NCI-H774 (cell line): ENCODE measurements at places on chromosomes 16 and 17.

GRCh38 chr17:58110012-58110411 lies 26.8 kb downstream of the DYNLL2 start:
- no peak for DNase-seq

DNA sequence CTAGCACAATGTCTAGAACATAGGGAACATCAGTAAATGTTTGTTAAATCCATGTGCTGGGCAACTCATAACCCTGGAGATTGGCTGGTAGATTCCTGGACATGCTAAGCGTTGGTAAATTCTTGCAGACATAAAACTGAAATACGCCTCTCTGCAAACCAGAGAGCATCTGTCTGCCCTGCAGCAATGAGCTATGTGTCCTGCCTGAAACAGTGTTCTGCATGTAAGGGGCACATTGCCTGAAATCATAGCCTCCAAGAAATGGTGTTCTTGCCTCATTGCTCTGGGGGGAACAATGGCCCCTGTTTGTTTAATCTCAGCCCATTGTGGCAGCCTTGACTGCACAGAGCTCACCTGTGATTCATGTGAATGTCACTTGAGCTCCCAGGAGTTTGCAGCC lies 113.5 kb upstream of the CCL2 start:
- DNase-seq: no peak

DNA sequence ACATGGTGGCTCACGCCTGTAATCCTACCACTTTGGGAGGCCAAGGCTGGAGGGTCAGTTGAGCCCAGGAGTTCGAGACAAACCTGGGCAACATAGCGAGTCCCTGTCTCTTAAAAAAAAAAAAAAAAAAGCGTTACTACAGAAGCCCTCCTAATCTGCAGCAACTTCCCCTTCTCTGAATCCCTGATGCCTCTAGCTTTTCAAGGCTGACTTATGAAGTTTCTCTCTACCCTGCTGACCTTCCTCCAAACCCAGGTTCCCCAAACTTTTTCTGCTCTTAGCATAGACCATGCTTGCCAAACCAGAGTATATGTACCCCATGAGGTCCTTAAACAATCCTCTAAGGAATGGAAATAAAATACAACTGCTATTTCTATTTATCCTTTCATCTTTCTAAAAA lies 16.4 kb downstream of the LYRM1 start:
- no peak for DNase-seq

GRCh38 chr16:49632086-49632794 lies 223.7 kb downstream of the ZNF423 start:
- DNase-seq: no peak

- DNase-seq: no peak
Measured at GRCh38 chr16:24396350-24397271, 140.5 kb downstream of the CACNG3 start.

DNA sequence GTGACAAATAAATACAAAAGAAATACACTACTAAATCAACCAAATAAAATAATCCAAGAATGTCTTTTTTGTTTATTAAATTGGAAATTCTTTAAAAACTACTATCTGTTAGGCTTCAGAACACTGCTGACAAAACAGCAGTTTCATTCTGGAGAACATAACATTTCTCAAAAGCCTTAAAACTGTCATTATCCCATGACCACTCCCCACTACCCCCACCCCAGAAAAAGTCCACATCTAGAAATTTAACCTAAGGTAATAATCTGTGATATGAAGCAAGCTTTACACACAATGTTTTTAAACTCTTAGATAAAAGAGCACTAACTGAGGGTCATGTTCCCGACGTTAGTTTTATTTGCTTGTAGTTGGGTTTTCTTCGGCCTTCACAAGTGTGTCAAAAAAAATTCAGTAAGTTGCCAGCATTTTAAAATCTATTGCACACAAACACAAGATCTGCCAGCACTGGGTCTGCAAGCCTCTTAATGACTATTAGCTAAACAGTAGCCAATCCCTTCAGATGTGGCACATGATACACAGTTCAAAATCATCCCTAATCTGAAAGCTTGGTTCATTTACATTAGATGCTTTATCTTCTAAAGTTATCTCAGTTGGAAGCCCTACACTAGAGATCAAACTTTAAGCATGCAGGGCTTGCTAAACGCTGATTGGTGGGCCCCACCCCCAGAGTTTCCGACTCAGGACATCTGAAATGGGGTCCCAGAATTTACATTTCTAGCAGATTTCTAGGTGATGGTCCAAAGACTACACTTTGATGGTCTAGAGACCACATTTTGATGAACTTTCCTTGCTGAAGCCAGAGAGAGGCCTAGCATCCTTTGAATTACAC lies 75.2 kb downstream of the KANSL1 start:
- no peak for DNase-seq

DNA sequence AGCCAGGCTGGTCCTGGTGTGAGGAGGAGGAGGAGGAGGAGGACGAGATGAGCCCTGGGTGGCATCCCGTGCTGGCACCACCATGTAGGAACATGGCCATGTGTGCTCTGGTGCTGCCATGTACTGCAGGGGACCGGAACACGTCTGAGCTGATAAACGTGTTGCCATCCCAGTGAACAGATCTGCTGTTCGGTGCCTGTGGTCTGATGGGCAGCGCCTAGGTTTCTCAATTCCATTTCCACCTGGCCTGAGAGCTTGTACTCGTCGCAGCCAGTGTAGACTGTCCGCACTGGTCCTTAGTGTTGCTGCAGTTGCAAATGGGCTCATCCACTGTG lies 28.4 kb upstream of the FOXK2 start:
- DNase-seq: no peak

DNA sequence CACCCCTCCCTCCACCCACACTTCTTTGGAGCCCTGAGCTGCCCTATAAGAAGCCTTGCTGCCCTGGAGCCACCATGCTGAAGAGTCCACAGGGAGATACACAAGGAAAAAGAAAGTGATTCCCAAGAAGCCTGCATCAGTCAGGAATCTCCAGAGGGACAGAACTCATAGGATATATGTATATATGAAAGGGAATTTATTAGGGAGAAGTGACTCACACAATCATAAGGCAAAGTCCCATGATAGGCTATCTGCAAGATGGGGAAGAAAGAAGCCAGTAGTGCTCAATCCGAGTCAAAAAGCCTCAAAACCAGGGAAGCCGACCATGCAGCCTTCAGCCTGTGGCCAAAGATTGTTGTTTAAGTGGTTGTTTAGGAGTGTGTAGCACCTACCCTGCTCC lies 87.9 kb downstream of the TMEM114 start:
- no peak for DNase-seq

DNA sequence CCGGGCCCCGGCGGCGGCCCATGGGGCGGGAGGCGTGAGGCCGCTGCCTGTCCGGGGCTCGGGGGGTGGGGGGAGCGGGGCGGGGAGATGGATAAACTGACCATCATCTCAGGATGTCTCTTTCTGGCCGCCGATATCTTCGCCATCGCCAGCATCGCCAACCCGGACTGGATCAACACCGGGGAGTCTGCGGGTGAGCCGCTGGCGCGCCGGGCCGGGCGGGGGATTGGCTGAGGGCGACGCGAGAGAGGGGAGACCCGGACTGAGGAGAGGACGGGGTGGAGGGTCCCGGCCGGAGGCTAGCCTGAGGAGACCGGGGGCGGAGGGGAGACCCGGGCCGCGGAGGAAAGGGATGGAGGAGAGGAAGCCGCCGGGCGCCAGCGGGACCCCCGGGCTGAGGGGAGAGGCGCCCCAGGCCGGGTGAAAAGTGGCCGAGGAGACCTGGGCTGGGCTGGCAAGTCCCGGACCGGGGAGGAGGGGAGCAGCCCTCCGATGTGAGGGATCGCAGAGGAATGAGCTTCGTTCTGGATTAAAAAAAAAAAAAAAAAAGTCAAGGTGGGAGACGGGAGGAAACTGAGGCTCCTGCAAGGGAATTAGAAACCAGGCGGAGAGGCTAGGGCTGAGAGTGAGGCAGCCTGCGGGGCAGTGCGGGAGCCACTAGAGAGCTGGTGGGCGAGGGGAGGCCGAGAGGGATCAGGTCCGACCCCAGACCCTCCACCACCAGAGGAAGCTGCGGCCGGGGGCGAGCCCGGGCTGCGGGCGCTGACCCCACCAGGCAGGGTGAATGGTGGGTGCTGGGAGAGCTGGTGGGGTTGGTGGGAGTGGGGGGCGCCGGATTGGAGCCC lies 526 bp downstream of the MOSMO start:
- no peak for DNase-seq

- no peak for DNase-seq
Measured at GRCh38 chr17:29683481-29683880, 60.8 kb upstream of the CORO6 start.

GRCh38 chr16:53922067-53922806 lies 218.3 kb downstream of the FTO start:
- no peak for DNase-seq

DNA sequence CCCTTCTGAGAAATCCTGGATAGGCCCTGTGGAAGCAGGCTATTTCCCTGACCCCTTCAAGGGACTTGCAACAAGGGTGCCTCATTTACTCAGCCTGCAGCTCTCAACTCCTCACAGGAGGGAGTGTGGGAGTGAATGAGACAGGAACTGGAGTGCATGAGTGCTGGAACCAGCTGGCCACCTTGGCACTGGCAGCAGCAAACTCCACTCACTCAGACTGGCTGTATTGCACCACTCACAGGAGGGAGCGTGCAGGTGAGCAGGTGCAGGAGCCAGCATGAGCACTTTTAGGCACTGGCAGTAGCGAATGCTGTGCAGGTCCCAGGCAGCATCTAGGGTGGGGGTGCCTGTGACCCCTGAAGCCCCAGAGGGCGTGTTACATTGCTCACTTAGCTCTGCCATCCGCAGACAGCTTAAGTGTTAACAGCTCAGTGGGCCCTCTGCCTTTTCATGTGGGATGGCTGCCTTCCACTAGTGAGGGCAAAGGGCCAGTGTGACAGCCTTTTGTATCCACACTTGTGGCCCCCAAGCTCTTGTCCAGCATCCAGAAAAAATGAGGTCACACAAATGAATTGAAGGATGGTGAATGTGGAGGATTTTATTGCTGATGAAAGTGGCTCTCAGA lies 11.0 kb upstream of the ZNHIT3 start:
- peak; percentile 60 for DNase-seq

DNA sequence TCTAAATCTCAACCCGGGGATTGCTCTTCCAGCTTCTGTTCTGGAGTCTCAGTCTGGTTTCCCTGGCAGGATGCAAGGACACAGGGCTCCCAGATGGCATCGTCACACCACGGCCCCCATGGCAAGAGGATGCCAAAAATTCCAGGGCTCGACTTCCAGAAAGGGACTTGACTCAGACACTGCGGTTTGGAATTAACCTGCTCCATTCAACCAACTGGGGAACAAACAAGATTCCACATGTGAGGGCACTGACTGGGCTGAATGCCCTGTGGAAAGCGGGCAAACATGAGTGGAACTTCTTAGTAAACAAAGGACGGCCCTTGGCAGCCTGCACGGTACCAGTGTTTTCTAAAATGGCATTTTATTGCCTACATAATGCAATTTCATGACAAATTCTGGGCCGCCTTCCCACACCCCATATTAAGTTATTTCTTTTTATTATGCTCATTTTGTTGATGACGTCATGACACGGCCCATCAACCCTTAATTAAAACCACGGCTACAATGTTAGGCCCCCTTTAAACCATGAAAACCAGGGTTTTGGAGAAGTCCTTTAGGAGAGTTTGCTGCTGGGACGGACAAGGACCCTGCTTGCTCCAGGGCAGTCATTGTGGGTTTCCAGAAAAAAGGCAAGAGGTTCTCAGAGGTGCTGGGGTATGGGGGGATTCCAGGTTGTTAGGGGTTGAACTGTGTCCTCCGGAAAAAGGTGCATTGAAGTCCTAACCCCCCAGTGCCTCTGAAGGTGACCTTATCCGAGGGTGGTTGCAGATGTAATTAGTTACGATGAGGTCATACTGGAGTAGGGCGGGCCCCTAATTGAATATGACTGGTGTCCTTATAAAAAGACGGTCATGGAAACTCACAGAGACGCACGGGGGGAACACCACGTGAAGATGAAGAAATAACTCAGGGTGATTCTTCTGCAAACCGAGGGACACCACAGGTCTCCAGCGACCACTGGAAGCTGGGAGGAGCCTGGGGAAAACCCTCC lies 205.6 kb downstream of the FOXL1 start:
- DNase-seq: no peak

DNA sequence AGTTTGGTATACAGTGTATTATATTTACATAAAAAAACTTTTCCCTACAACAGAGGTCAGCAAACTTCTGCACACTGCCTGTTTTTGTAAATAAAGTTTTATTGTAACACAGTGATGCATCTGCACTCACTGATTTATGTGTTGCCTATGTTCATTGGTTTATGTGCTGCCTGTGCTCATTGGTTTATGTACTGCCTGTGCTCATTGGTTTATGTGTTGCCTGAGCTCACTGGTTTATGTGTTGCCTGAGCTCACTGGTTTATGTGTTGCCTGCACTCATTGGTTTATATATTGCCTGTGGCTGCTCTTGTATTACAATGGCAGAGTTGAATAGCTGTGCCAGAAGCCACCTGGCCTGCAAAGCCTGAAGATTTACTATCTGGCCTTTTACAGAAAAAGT lies 81.6 kb downstream of the MYH11 start:
- no peak for DNase-seq

- no peak for DNase-seq
Measured at GRCh38 chr16:90035902-90036301, 16.6 kb upstream of the DBNDD1 start.

GRCh38 chr16:83762141-83762991 lies 45.4 kb upstream of the HSBP1 start:
- peak; percentile 20 for DNase-seq

DNA sequence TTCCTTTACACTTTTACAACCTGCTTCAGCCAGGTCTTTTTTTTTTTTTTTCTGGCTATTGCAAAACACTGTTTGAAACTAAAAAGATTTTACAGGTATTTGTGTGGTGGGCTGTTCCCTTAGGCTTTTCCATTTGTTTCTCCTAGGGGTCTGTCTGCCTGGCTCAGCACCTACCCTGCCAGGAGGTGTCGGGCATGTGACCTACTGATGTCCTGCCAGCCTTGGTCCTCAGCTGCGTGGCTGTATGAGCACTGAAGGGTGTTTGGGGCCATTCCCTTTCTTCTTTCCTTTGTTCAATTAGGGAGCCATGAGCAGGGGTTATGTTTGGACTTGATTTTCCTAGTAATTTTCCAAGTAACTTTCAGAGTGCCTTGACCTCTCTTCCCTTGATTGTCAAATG lies 269.2 kb upstream of the SALL1 start:
- DNase-seq: no peak

DNA sequence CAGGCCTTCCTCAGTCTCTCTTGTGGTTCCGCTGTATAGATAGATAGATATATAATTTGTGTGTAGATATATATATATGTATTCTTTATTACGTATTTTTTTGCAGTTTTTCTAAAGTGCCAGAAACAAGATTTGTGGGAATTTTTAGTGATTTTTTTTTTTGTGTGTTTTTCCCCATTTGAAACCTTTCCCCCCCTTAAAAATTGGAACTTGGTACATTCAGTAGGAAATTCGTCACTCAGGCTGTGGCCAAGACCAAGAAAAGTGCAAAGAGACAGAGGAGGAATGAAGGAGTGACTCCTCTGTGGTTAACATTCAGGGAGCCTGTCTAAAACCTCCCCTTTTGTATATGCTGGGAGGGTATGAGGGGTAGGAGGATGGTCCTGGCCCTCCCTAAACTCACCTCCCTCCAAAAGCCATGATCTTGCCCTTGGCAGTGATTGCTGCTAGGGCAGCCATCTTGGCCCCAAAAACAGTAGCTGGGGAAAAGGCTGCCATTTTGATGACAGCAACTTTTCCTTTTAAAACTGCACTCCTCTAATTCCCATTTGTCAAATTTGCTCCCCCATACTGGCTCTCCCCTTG lies 15.2 kb downstream of the CHRNB1 start:
- no peak for DNase-seq

- no peak for DNase-seq
Measured at GRCh38 chr17:80898716-80899115, 92.9 kb upstream of the CHMP6 start.
